ENCODE measurements at places on chromosomes 5 and 9.
A peak's percentile ranks its signal among the peaks of the same experiment; 100 is the strongest.

- DNase-seq: no peak
These were observed 61.5 kb downstream of the OSTF1 start for GRCh38 chr9:75149841-75150241.

- DNase-seq: peak; percentile 19
These were observed 32.1 kb upstream of the SLC6A3 start for GRCh38 chr5:1477341-1477740.

GRCh38 chr9:104885818-104886709 is 41.9 kb downstream of the ABCA1 start:
- DNase-seq: no peak

GRCh38 chr5:50874306-50875001 is 208.0 kb downstream of the PARP8 start:
- DNase-seq: no peak

DNA sequence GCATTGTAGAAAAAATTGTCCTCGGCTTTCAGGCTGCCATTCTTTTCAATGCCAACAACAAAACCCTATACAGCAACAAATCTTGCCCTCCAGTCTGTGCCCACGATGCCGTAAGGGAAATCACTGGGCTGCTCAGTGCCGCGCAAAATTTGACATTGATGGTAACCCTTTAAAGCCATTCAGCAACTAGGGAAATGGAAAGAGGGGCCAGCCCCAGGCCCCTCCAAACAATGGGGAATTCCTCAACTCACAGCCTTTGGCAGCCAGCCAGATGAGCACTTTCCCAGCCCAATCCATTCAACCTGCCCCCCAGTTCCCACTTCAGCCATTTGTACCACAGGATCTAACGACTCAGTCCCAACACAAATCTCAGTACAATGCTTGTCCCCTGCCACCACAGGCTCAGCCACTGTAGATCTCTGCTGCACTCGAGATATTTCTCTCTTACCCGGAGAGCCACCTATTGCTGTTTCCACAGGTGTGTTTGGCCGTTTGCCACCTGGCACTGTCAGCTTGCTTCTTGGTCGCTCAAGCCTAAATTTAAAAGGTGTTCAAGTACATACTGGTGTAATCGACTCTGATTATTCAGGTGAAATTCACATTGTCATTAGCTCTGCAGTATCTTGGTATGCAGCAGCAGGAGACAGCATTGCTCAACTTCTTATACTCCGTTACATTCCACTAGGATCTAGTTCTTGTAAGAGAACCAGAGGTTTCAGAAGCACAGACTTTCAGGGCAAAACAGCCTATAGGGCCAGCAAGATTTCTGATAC is 103.3 kb downstream of the SYK start:
- no peak for DNase-seq

DNA sequence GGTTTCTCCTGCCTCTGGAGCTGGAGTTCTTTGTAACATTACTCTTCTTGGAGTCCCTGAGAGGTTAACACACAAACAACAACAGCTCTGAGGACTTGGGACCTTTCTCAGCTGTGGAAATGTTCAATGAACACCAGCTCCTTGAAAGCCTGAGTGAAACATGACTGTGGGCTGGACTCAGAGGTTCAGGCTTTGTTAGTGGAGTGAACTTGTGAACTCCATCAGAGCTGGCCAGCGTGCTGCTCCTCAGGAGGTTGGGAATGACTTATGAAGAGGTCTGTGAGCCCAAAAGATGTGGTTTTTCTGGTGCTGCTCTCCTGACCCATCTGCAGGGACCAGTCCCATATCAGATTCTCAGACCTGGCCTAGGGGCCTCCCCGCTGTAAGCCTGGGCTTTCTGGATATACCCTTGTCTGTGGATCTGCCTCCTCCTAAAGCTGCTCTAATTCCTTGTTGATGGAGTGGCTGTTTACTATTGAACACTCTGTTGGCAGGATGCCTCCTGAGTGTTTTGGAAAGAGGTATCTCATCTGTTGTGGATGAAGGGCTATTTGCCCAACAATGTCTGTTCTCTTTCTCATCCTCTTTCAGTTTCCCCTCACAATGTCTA is 170.0 kb upstream of the GDNF start:
- peak; percentile 21 for DNase-seq

DNA sequence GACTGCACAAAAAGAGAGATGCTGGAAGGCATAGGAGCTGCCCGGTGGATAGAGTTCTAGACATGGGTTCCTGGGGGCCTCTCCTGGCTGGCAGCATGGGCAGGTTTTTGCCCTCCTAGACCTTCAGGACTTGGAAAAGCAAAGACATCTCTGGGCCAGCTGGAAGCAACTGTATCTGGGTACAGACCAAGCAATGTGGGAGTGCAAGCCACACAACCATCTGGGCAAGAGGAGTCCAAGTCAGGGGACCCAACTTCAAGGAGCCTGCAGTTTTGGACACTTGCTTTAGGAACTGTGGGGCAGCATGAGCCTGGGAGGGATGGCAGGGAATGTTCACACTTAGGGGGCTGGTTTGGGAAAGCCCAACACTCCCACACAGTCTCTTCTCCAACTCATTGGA is 323.3 kb downstream of the GADD45G start:
- DNase-seq: no peak

DNA sequence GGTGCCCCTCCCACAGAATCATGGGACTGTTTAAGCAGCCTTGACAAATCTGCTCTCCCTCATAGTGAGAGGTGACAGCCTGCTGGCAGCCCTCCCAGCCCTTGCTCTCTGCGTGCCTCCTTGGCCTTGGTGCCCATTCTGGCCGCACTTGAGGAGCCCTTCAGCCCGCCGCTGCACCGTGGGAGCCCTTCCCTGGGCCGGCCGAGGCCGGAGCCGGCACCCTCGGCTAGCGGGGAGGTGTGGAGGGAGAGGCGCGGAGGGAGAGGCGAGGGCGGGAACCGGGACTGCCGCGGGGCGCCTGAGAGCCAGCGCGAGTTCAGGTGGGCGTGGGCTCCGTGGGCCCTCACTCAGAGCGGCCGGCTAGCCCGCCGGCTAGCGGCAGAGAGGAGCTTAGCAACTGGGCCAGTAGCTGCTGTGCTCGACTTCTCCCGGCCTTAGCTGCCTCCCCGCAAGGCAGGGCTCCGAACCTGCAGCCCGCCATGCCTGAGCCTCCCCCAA is 125.9 kb upstream of the MYO10 start:
- no peak for DNase-seq

GRCh38 chr9:79801459-79801858 is 229.7 kb downstream of the TLE4 start:
- DNase-seq: no peak
